ENCODE measurements at places on chromosomes 5 and 9. TPM values are rescaled to one million over a fixed set of nuclear protein-coding genes. Genes with fewer than 3 reads are reported as not detected.

DNA sequence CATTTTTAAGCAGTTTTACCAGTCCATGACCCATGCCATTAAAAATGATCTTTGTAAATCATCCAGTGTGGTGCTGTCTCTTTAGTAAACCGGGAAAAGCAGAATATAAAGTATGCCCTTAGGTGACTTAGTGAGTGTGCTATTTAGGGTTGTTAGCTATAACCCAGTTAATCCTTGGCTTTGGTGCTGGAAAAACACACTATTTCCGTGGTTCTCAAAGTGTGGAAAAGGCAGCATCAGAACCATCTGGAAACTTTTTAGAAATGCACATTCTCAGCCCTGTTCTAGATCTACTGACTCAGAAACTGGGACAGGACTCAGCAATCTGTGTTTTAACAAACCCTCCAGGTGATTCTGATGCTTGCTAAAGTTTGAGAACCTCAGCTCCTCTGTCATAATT is 123.6 kb upstream of the ZNF608 start:
- no peak overlapping the region for H3K4me3 ChIP-seq
- DNase-seq, result no peak
- no peak overlapping the region for H3K27ac ChIP-seq
- H3K36me3 ChIP-seq, result no peaks in the 10 kb centered on the region
- peaks cover 16% of the 10 kb centered on the region for H3K4me1 ChIP-seq

- no peaks in the 10 kb centered on the region for H3K36me3 ChIP-seq
- peaks cover 8% of the 10 kb centered on the region for H3K4me1 ChIP-seq
These were observed 27.7 kb upstream of the TRIO start for GRCh38 chr5:14115323-14115895.

DNA sequence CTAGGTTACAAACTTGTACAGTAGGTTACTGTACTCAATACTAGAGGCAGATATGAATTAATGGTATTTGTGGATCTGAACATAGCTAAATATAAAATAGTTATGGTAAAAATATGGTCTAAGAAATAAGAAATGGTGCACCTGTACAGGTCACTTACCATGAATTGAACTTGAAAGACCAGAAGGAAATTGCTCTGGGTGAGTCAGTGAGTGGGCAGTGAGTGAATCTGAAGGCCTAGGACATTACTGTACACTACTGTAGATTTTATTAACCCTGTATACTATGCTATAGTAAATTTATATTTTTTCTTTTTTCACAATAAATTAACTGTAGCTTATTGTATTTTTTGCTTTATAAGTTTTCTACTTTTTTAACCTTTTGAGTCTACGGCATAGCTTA is 1020.4 kb downstream of the CDH18 start:
- no peak overlapping the region for H3K4me3 ChIP-seq
- DNase-seq, result no peak
- no peaks in the 10 kb centered on the region for H3K36me3 ChIP-seq
- no peak overlapping the region for H3K27ac ChIP-seq
- H3K4me1 ChIP-seq, result no peaks in the 10 kb centered on the region
- H3K27me3 ChIP-seq, result no peaks in the 10 kb centered on the region

FOXI1 gene
- not detected for total RNA-seq

DNA sequence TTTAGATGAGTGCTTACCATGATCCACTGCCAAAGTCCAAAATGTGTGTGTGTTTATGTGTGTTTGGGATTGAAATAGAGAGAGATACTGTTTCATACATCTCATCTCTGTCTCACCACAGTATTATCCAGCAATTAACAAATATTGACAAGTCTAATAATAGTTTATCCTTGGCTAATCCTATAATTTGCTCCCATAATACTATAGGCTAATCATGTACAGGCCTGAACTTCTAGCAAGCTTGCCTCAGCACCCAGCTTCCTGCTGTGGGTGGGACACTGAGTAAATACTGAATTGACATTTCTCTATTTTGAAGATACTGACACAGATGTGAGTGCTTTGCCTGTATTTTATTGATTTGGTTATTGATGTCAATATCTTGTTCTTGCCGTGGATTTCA is 35.3 kb upstream of the KCNV2 start:
- peaks cover 8% of the 10 kb centered on the region for H3K4me1 ChIP-seq
- no peak for DNase-seq
- H3K27ac ChIP-seq, result no peak overlapping the region
- H3K27me3 ChIP-seq, result no peaks in the 10 kb centered on the region
- no peaks in the 10 kb centered on the region for H3K36me3 ChIP-seq

- no peak overlapping the region for H3K4me3 ChIP-seq
- no peak for DNase-seq
- no peak overlapping the region for H3K27ac ChIP-seq
- H3K27me3 ChIP-seq, result no peaks in the 10 kb centered on the region
- H3K4me1 ChIP-seq, result no peaks in the 10 kb centered on the region
These were observed 382.1 kb downstream of the CDH18 start for GRCh38 chr5:19605846-19606407.

Measured in Calu3 (cell line).